ENCODE measurements at places on chromosomes 5 and 9.

- DNase-seq: no peak
Observed at GRCh38 chr5:68240202-68240601, 24.6 kb downstream of the PIK3R1 start.

- no peak for DNase-seq
Observed at GRCh38 chr5:83376461-83376860, 95.1 kb upstream of the VCAN start.

GRCh38 chr9:3628239-3628638 lies 102.4 kb upstream of the RFX3 start:
- DNase-seq: no peak

DNA sequence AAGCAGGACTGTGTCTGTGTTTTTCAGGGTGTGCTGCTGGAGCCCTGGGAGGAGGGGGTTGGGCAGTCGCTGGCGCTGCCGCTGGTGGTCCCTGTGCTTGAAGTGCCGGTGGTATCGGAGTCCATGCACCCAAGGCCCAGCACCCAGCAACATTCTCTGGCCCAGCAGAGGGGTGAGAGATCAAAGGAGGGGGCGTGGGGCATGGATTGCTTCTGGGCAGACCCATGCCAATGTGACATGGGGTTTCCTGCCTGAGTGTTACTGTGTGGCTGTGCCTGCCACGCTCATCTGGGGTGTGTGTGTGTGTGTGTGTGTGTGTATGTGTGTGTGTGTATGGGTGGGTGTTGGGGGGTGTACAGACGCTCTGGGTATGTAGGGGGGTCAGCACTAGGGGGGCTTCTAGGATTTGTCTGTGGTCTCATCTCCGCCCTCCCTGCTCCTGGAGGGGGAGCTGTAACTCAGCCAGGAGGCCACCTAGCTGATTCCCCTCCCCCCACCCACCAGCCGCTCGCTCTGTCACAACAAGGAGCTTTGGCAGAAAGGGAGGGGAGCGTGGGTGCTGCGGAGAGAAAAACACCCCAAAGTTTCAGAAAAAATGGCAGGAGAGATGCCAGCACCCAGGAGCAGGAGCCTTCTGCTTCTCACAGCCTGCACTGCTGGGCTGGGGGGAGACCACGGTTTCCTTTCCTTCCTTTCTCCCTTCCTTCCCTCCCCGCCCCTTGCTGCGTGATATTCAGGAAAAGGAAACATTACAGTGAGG lies 35.9 kb upstream of the HSPA9 start:
- DNase-seq: no peak

- DNase-seq: no peak
Observed at GRCh38 chr5:108386345-108387061, 4.6 kb upstream of the FBXL17 start.

- DNase-seq: no peak
Observed at GRCh38 chr5:129459777-129460671, at the start of gene ADAMTS19. Gene ADAMTS19, plus strand, starts transcription at chr5:129460298. Its CDS starts 94 bp downstream, at chr5:129460392.

- no peak for DNase-seq
Observed at GRCh38 chr9:32220750-32221149, 163.7 kb upstream of the ACO1 start.

- no peak for DNase-seq
Observed at GRCh38 chr5:139394654-139395566, at the start of gene PROB1. Gene PROB1, minus strand, starts transcription at chr5:139395104. Its CDS starts 23 bp downstream, at chr5:139395081.

- no peak for DNase-seq
Observed at GRCh38 chr5:56011835-56012234, 17.1 kb upstream of the IL6ST start.

Measured in CD4-positive, alpha-beta T cell (primary cell).